ENCODE measurements at places on chromosomes 2 and 18. TPM values are rescaled to one million over a fixed set of nuclear protein-coding genes. Genes with fewer than 3 reads are reported as not detected.

GRCh38 chr2:144629935-144630334 lies 110.0 kb upstream of the ZEB2 start:
- DNase-seq, result no peak
- 0 out of 2 replicates have a peak, but pooled peaks cover 4% of the 10 kb centered on the region for H3K36me3 ChIP-seq
- no peak overlapping the region for H3K4me3 ChIP-seq
- H3K27me3 ChIP-seq, result 0 out of 2 replicates have a peak, but pooled peaks cover 2% of the 10 kb centered on the region

DNA sequence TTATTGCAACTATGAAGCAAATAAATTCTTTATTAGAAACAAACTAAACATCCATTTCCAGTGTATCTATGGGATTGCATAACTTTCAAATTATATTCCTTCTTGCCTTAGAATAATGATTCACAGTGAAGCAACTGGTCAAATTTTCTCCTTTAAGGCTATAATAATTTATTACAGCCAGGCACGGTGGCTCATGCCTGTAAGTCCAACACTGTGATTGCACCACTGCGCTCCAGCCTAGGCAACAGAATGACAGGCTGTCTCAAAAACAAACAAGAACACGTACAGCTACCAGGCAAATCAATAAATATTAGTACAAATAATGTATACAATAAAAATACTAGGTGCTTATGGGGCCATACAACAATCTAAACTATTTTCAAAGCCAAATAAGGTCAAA lies 1416.2 kb downstream of the LRP1B start:
- no peaks in the 10 kb centered on the region for H3K4me1 ChIP-seq
- H3K36me3 ChIP-seq, result no peaks in the 10 kb centered on the region
- H3K27ac ChIP-seq, result no peak overlapping the region

DNA sequence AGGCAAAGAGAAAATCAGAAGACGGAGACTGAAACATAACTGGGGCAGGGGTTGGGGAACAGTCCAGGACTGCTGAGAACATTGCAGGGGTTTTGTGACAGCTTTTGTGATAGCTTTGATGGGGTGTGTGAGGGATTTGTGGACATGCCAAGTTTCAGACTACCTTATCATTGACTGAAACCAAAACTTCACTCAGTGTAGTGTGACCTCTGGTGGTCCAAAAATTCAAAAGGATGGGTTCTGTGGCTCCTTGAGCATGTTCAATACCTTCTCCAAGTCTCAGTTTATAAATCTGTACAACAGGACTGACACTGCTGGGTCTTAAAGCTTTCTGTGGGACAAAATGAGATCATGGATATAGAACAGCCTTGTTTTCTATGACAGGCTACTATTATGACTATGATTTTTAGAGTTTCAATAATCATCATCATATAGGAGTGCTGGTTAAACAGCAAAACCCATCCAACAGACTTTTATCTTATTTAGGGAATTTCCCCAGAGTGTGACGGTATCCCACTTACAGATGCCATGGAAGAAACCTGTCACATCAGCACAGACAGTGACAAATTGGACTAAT lies 259.2 kb upstream of the SLC14A2 start:
- peaks cover 4% of the 10 kb centered on the region for H3K27me3 ChIP-seq
- no peak overlapping the region for H3K4me3 ChIP-seq
- H3K36me3 ChIP-seq, result no peaks in the 10 kb centered on the region
- DNase-seq, result no peak

DNA sequence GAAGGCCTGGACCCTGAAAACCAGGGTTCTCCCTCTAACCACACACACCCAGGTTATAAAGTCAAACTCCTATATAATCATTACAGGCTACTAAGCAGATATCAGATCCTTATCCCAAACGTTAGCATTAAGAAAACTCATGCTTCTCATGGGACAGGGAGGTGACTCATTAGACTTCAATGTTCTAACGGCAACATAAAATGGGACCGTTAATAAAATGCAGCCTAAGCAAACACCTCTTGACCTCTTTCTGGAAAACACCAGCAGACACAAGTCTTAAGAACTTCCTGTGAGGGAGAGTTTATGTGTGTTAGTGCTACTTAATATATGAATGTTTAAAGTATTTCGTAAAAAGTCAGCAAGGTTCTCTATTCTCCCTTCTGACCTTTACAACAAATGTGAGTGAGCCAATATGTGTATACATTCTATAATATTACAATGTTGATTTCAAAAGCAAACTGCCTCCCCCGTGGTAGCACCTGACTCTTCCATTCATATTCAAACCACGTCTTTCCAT lies 31.7 kb downstream of the LPIN2 start:
- H3K36me3 ChIP-seq, result peaks cover 13% of the 10 kb centered on the region
- peak overlapping the region; percentile 74 for H3K4me3 ChIP-seq
- peak; percentile 89 for DNase-seq

DNA sequence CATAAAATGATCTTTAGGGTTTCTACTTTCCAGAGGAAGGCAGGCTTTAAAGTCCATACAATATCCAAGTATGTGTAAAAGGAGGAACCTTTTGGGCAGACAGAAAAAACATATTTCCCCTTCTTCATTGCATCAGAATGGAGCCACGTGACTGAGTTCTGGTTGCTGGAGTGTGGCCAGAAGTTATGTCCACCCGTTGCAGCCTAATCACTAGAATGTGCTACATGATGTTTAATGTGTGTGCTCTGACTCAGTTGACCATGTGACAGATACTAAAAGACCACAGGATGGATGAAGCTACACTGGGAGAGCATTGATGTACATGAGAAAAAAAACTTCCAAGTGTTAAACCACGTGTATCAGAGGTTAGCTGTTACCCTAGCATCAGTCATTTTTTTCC lies 460.9 kb downstream of the RIT2 start:
- H3K4me1 ChIP-seq, result no peaks in the 10 kb centered on the region
- H3K27ac ChIP-seq, result no peak overlapping the region
- no peak overlapping the region for H3K4me3 ChIP-seq
- DNase-seq, result no peak

DNA sequence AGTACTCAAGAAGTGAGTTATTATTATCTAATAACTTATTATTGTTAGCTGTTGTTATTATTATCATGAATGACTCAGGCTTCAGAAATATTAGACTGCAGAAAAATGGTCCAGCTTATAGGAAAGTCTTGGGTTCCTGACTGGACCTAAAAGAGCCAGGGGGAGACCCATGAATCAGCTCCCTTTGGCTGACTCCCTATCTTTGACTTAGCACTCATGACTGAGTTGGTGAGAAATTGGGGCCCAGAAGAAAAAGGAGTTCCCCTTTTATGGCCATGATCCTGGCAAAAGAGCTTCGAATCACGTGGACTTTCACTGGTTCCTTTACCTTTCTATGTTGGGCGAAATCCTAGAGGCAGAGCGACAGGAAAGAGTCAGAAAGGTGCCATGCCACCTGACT lies 145.8 kb downstream of the MYO3B start:
- H3K27me3 ChIP-seq, result peaks cover 2% of the 10 kb centered on the region
- H3K27ac ChIP-seq, result no peak overlapping the region
- no peaks in the 10 kb centered on the region for H3K36me3 ChIP-seq
- H3K4me3 ChIP-seq, result no peak overlapping the region
- no peaks in the 10 kb centered on the region for H3K4me1 ChIP-seq

- no peak overlapping the region for H3K27ac ChIP-seq
- DNase-seq, result no peak
- no peaks in the 10 kb centered on the region for H3K36me3 ChIP-seq
- peaks cover 13% of the 10 kb centered on the region for H3K4me1 ChIP-seq
Measured at GRCh38 chr2:224209555-224210285, 170.6 kb upstream of the SERPINE2 start.

- H3K4me1 ChIP-seq, result peaks cover 74% of the 10 kb centered on the region
- H3K4me3 ChIP-seq, result peak overlapping the region; percentile 100
- H3K27me3 ChIP-seq, result peaks cover 3% of the 10 kb centered on the region
- peak overlapping the region; percentile 99 for H3K27ac ChIP-seq
- DNase-seq, result no peak
- H3K36me3 ChIP-seq, result peaks cover 33% of the 10 kb centered on the region
Measured at GRCh38 chr18:75203416-75204268, 5.3 kb downstream of the PTGR3 start.

DNA sequence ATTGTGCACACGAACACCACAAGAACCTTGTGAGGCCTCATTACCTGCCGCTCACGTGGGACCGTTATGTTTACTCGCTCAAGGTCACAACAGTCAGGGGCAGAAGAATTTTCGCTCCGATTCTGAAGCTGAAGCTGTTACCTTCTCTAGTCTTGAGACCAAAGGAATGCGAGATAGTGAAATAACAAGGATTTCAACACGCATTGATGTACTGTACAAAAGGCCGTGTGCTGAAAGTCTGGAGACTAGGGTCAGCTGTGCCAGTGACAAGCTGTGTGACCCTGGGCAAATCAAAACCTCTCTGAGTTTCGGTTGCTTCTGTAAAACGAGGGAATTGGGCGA lies 583 bp downstream of the NEMP2 start:
- peaks cover 41% of the 10 kb centered on the region for H3K4me1 ChIP-seq
- no peak for DNase-seq
- H3K4me3 ChIP-seq, result peak overlapping the region; percentile 94
- no peaks in the 10 kb centered on the region for H3K27me3 ChIP-seq
- peak overlapping the region; percentile 97 for H3K27ac ChIP-seq

- no peak overlapping the region for H3K27ac ChIP-seq
- H3K4me1 ChIP-seq, result peaks cover 28% of the 10 kb centered on the region
- no peaks in the 10 kb centered on the region for H3K36me3 ChIP-seq
- H3K4me3 ChIP-seq, result no peak overlapping the region
- no peaks in the 10 kb centered on the region for H3K27me3 ChIP-seq
- DNase-seq, result no peak
Measured at GRCh38 chr18:34657860-34658500, 52.1 kb upstream of the DTNA start.

GRCh38 chr2:34112161-34112560 lies 513.1 kb upstream of the FAM98A start:
- no peak overlapping the region for H3K27ac ChIP-seq
- no peak for DNase-seq
- no peak overlapping the region for H3K4me3 ChIP-seq
- H3K36me3 ChIP-seq, result no peaks in the 10 kb centered on the region
- H3K27me3 ChIP-seq, result no peaks in the 10 kb centered on the region

GRCh38 chr2:127226520-127227263 lies 6.6 kb upstream of the CYP27C1 start:
- H3K36me3 ChIP-seq, result no peaks in the 10 kb centered on the region
- H3K4me1 ChIP-seq, result peaks cover 34% of the 10 kb centered on the region
- DNase-seq, result peak; percentile 93

DNA sequence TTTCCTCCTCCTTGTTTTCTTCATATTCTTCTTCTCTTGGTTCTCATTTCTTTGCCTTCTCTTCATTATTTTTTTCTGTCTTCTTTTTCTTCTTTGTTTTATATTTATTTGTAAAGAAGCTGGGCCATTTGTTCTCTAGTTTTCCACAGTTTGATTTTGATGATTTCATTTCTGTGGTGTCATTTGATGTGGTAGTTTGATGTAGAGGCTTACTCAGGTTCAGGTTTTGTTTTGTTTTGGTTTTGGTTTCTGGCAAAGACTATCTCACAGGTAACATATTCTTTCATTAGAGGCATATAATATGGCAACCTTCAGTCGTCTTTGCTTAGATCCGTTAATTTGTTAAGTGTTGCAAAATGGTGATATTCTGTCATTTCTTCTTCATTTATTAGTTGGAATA lies 75.3 kb downstream of the BABAM2 start:
- no peak overlapping the region for H3K27ac ChIP-seq
- no peak for DNase-seq
- H3K4me1 ChIP-seq, result peaks cover 44% of the 10 kb centered on the region
- H3K36me3 ChIP-seq, result peaks cover 42% of the 10 kb centered on the region
- H3K27me3 ChIP-seq, result no peaks in the 10 kb centered on the region
- H3K4me3 ChIP-seq, result no peak overlapping the region

GRCh38 chr18:8504424-8504823 lies 104.8 kb upstream of the RAB12 start:
- peaks cover 31% of the 10 kb centered on the region for H3K27me3 ChIP-seq
- DNase-seq, result no peak
- H3K4me1 ChIP-seq, result 0 out of 2 replicates have a peak, but pooled peaks cover 6% of the 10 kb centered on the region
- H3K4me3 ChIP-seq, result no peak overlapping the region

The LDLRAD4 gene
- not detected for total RNA-seq

The PAX3 gene
- 14.0 TPM for total RNA-seq

The ZNF236 gene
- 7.6 TPM for total RNA-seq

The AUP1 gene
- total RNA-seq, result 114 TPM

The RGPD3 gene
- not detected for total RNA-seq

The CRYBA2 gene
- not detected for total RNA-seq

The SNTG2 gene
- total RNA-seq, result not detected

The ATP6V1B1 gene
- 0.32 TPM for total RNA-seq

The MBP gene
- total RNA-seq, result 0.07 TPM

Data from HFFc6 (cell line).